ENCODE measurements at places on chromosomes 12 and 14. TPM values are rescaled to one million over a fixed set of nuclear protein-coding genes. Genes with fewer than 3 reads are reported as not detected.

- no peak for DNase-seq
These were observed 32.1 kb downstream of the PRMT8 start for GRCh38 chr12:3523058-3523457.

TAS2R50 gene
- 0.29 TPM for total RNA-seq

AVPR1A gene
- total RNA-seq: 2.5 TPM

DNA sequence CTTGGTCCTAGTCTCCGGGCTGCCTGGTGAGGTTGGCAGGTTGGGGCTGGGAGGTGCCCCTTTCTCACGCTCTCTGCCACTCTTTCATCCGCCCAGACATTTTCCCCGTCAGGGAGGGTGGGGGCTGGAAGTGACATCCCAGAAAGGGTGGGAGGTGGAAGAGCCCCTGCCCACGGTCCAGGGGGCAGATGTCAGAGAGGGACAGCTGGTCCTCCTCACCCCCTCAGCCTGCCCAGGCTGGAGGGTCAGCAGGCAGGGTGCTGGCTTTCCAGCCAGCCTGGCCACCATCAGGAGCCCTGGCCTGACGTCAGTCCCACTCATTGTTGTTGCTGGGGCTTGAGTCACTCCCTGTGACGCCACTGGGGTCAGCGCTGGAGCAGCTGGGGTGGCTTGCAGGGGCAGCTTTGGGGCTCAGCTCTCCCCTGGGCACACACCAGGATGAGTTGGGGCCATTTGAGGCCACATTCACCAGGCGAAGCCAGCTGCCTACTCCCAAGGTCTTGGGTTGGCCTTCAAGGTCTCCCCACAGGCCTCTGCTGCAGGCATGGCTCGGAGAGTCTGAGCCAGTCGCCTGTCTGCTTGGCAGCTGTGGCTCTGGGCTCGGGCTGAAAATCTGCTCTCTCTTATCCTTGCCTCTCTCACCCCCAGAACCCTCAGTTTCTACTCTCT is 5.7 kb upstream of the ATG101 start:
- peak; percentile 91 for DNase-seq

DNA sequence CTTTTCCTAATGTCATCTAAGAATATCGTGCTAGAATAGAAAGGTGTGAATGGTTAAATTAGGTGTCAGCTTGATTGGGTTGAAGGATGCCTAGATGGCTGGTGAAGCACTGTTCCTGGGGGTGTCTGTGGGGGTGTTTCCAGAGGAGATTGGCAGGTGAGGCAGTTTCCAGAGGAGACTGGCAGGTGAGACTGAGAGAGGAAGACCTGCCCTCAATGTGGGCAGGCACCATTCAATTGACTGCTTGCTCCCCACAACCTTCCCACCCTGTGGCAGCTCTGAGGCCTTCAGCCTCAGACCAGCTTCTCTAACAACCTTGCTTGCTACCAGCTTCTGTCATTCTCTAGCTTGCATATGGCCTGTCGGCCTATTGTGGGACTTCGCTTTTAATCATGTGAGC is 9.2 kb downstream of the RNASE9 start:
- DNase-seq: no peak

DNA sequence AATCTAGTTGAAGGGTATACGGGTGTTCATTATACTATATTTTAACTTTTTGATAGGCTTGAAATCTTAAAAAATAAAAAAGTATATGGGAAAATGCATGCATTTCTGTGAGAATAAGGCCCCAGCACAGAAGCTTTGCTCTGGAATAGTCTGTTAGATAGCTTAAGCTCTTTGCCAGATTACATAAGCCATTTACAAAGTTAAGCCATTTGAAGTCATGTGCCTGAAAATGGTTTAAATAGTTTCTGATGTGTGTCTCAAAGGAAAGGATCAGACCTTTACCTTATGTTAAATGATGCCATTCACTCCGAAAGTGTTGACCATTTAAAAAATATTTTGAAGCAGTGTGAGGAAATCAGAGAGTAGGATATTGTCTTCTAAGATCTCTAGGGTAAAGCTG is 51.3 kb downstream of the WASHC4 start:
- no peak for DNase-seq

RDH5 gene
- 38.1 TPM for total RNA-seq

- no peak for DNase-seq
These were observed 2.2 kb downstream of the DPF3 start for GRCh38 chr14:72891666-72892102.

GRCh38 chr12:96501133-96501761 is 11.9 kb downstream of the CFAP54 start:
- DNase-seq: peak; percentile 58

NR4A1 gene
- 85.6 TPM for total RNA-seq

FAR2 gene
- total RNA-seq: 6.2 TPM

GRCh38 chr12:50452795-50453194 is 52.0 kb upstream of the DIP2B start:
- DNase-seq: no peak

DNA sequence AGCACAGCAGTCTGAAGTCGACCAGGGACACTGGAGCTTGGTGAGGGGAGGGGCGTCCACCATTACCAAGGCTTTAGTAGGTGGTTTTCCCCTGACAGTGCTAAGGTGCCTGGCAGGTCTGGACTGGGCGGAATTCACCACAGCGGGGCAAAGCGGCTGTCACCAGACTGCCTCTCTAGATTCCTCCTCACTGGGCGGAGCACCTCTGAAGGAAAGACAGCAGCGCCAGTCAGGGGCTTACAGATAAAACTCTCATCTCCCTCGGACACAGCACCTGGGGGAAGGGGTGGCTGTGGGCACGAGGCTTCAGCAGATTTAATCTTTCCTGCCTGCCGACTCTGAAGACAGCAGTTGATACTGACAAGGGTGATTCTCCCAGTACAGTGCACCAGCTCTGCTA is 39.1 kb downstream of the DDHD1 start:
- DNase-seq: no peak

IL22 gene
- total RNA-seq: not detected

- DNase-seq: no peak
These were observed 1505.6 kb upstream of the FLRT2 start for GRCh38 chr14:84024231-84024820.

- DNase-seq: no peak
These were observed 125.5 kb upstream of the RMST start for GRCh38 chr12:97336900-97337751.
